ENCODE measurements at places on chromosomes 16 and 17.

- no peak for DNase-seq
Observed at GRCh38 chr16:19710991-19711545, 7.0 kb downstream of the KNOP1 start.

DNA sequence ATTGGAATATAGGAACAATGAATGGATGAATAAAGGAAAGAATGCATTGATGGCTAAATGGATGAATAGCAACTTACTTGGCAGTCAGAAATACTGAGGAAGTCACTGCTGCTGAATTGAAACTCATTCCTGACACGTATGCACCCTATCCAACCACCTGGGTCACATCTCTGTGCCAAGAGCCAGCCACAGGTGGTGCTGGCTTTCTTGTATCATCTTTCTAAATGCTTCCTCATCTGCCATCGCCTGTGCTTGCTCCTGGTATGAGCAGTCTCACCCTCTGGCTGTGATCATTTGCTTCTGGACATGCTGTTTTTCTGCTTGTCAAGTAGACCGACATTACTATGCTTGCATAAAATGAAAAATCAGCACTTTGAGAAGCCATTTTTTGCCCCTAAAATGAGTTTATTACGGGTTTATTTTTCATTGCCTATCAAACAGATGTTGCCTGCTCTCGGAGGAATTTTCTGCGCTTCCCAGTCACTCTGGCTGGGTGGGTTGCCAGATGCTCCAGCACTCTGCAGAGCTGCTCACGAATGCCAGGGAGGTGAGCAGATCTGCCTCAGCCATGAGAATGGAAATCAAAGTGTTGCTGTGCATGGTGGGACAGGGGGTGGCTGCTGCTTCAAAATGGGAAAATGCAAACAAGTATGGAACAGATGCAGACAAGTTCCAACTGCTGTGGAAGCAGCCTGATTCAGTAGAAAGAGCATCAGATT lies 1349.6 kb upstream of the CDH8 start:
- DNase-seq: no peak

DNA sequence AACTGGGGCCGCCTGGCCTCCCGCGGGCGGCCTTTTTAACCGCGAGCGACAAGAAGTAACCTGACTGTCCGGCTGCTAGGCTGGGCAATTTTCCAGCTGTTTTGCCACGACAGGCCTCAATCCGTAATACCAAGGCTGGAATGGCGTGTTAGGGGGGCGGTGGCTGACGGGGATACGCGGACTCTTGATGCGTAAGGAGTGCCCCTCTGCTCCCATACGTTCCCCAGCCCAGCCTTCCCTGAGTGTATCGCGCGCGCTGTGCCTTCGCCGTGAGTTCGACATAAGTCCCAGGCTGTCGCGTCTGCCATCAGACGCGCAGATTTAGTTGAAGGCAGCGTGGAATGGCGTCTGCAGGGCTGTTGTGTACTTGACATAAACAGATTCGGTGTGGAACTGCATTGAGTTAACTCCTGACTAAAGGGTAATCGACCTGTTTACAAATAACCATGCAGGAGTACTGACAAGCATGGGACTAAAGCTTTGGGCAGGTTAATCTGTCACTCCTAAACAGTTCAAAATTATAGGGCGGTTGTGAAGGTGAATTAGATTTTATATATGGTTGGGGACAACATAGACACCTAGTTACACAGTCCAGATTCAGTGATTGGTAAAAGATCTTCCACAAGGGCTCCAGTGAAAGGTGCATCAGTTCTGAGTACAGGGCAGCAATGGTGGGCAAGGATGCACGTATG lies 16.6 kb upstream of the ERN1 start:
- DNase-seq: no peak

DNA sequence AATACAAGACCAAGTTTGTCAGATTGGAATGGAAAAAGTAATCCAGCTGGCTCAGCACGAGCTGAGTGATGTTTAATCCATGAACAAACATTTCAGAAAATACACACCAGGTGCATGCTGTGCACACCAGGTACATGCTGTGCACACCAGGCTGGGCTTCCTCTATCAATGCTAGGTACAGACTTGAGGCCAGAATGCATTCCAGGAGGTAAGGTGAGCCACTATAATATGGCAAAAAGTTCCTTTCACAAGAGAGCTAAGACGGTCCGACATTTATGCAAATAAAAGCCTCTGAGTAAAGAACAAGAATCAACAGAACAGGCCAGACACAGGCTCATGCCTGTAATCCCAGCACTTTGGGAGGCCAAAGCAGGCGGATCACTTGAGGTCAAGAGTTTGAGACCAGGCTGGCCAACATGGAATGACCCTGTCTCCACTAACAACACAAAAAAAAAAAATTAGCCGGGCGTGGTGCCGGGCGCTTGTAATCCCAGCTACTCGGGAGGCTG lies 128.2 kb downstream of the ZNF778 start:
- DNase-seq: no peak

DNA sequence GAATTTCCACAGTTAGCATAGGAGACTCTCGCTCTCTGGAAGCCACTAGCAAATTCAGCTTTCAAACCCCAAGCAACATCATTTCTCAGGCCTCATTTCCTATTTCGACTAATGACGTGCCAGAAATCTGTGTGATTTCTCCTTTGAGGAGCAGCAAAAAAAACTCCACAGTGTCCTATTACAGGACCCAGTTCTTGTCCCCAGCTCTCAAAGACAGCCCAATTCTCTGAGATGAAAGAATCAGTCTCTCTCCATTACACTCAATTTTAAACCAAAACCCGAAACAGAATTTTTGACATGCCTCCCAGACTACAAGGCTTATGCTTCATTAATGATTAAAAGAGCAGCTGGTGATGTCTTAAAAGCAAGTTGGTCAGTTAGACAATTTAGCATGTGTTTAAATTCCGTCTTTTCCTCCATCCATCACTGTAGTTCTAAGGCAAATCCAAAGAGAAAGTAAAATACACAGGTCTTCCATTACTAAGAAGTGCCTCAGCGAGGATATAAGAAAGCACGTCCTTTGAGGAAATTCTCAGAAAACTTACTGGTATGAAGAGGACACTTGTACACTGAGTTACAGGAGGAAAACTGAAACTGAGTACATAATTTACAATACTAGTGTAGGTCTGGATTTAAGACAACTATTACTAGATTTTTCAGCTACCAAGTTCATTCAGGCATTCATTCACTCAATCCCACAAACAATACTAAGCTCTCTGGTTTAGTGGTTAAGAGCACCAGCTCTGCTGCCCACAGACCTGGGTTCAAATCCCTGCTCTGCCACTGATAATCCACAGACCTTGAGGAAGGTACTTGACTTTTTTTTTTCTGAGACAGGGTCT lies 12.5 kb downstream of the TOM1L2 start:
- DNase-seq: no peak

DNA sequence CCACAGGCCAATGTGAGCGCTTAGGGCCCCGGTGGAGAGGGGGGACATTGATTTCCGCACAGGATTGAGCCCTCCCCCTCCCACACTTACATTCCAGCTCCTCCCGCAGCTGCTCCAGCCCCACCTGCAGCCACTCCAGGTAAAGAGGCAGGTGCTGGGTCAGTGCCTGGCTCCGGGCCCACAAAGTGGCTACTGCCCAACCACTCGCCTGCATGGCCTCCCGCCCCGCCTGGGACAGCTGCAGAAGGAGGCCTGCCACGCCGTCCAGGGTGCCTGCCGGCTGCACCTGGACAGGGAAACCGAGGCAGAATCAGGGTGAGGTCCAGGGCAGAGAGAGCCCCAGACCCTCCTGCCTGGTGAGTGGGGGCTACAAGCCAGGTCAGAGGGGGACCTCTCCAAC lies 46.3 kb downstream of the RMI2 start:
- DNase-seq: no peak

- no peak for DNase-seq
Observed at GRCh38 chr17:67950945-67951344, 45.3 kb downstream of the C17orf58 start.

DNA sequence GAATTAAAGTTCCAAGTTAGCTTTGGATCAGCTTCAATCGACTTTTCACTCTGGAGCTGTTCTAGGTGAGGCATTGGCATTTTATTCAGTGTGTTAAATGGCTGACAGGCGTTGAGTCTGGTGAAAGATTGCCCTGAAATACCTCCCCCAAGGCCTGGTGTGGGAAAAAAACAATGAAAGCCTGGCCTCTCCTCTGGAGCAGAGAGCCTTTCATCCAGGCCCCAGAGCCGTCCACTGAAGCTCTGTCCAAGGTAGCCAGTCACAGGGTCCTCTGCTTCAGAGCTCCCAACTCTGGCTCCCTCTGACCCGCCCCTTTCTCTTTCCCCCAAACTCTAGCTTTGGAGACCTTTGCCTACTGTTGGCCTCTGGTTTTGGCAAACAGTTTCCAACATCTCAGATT lies 123.6 kb upstream of the CRHR1 start:
- DNase-seq: no peak

GRCh38 chr17:69434164-69434579 lies 19.7 kb downstream of the MAP2K6 start:
- DNase-seq: peak; percentile 2

GRCh38 chr16:11297492-11298142 lies 16.5 kb upstream of the PRM1 start:
- DNase-seq: no peak

GRCh38 chr16:23119570-23119969 lies 29.7 kb downstream of the USP31 start:
- DNase-seq: no peak

DNA sequence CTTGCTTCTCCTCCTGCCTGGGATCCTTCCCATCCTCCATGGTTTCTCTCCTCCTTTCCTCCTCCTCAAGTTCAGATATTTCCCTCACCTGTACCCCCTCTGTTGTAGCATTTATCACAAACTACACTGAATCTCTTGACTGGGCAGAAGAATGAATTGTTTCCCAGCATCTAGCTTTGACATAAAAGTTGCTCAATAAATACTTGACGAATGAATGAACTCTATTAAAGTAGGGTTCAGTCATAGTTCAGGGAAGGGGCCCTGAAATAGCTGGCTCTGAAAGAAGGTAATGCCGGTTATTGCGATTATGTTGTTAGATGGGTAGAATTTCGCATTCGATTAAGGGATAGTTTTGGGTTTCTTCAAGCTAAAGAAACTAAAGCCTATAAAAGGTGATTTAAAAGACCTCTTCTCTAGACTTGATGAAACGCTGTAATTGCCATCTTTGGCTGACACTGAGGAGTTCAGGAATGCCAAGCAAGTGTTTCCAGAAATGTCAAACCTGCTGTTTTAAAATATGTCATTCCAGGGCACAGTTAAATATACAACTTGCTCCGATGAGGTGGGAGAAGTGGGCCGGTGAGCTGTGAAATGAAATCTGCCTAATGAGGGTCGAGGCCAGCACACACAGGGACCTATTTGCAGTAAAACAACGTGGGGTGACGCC lies 1.0 kb upstream of the CPD start:
- no peak for DNase-seq

- DNase-seq: no peak
Observed at GRCh38 chr16:78415013-78415412, 315.6 kb downstream of the WWOX start.

DNA sequence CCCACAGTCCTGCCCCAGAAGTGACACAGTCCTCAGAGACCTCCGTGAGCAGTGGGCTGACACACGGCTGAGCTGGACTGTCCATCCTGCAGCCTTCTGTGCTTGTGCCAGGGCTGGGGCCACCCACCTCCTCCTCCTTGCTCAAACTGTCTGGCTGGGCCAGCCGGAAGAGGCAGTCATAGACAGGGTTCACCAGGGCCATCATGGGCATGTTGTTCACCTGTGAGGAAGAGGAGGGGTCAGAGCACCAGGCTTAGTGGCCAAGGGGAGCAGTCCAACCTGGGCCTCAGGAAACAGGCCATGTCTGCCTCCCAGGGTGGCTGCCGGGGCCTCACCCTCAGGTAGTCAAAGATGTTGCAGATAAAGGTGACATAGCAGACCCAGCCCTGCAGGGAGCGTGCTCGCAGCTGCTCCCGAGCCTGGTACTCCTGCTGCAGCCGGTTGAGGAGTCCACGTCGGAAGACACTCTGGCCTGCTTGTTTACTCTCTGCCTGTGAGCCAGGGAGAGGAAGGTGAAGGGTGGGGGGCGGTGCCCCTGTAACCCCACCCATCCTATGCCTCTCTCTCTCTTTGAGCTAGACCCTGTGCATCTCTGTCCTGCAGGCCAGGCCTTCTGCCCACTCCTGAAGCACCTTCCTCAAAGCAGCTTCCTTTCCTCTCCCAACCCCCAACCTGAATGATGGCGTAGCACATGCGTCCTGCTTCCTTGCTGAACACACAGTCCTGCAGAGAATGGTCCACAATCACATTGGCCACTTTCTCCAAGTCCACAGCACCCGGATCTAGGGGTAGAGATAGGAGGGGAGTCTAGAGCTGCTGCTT lies 3.4 kb downstream of the MIF4GD start:
- no peak for DNase-seq

GRCh38 chr17:78797691-78798585 lies 15.9 kb upstream of the CYTH1 start:
- DNase-seq: no peak

GRCh38 chr17:79573196-79573896 lies 37.5 kb downstream of the RBFOX3 start:
- DNase-seq: no peak

- DNase-seq: no peak
Observed at GRCh38 chr16:2897110-2897509, 14.1 kb downstream of the FLYWCH2 start.

DNA sequence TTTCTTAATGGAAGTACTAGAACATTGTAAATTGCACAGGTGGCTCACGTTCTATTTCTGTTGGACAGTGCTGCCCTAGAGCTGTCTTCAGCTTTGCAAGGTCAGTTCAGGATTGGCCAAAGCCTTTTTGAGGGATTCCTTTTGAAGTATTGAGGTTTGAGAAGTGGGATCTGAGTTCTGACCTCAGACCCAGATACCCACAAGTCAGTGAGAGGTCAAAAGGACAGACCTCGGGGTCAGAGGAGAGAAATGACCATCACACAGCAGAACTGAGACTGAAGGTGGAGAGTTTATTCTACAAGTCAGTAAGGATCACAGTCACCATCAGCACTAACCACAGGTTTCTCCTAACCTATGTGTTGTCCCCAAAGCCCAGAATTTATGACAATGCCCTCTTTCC lies 1.7 kb downstream of the ACSM5 start:
- DNase-seq: no peak

DNA sequence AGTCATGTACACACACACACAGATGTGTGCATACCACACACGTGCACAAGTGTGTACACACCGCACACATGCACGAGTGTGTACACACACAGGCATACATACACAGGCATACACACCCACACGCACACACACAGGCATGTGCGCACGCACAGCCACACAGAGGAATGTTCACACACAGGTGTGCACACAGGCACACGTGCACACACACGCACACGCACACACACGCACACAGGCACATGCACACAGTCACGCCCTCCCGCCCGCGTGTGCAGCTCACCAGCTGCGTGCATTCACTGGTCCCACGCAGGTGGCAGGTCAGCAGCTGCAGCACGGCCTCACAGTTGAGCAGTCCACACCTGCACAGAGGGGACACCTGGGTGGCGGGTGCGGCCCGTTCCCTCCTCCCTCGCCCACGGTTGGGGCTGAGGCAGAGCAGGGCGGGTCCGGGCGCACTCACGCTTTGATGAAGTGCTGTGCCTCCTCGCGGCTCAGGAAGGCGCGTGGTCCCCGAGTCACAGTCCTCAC lies 7.7 kb downstream of the TEPSIN start:
- DNase-seq: no peak

GRCh38 chr16:57315416-57315815 lies 30.9 kb upstream of the PLLP start:
- no peak for DNase-seq

GRCh38 chr17:82120148-82120547 lies 22.1 kb upstream of the FASN start:
- no peak for DNase-seq

GRCh38 chr16:80509872-80510271 lies 30.9 kb upstream of the DYNLRB2 start:
- DNase-seq: no peak
